ENCODE measurements at places on chromosomes 2 and 18.

DNA sequence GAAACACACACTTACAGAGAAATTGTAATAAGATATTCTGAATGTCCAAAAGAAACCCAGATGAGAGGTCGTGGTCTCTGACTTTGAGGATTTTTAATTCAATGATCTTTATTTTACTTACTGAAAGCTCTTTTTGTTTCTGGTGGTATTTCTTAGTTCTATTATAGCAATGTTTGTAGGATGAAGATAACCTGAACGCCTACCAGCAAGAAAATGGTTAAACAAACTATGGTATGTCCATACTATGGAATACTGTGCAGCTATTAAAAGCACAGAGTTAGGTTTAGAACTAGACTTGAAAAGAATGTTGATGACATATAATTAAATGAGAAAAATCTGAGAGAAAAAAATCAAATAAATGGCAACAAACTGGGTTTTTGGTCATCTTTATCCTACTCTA is 60.3 kb downstream of the LPIN2 start:
- DNase-seq, result no peak

DNA sequence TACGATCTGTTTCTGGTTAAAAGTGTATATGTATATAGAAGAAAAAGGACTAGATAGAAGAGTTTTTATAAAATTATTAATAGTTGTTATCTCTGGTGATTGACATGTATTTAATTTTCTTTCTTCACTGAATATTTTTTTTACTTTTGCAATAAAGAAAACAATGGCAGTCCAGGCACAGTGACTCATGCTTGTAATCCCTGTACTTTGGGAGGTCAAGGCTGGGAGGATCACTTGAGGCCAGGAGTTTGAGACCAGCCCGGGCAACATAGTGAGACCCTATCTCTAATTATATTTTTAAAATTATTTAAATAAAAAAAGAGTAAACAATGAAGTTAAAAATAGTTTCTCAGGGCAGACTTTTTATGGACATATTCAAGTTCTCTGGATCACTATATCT is 114.7 kb downstream of the FAM117B start:
- no peak for DNase-seq

- no peak for DNase-seq
These were observed 20.4 kb upstream of the PAPOLG start for GRCh38 chr2:60735496-60736250.

DNA sequence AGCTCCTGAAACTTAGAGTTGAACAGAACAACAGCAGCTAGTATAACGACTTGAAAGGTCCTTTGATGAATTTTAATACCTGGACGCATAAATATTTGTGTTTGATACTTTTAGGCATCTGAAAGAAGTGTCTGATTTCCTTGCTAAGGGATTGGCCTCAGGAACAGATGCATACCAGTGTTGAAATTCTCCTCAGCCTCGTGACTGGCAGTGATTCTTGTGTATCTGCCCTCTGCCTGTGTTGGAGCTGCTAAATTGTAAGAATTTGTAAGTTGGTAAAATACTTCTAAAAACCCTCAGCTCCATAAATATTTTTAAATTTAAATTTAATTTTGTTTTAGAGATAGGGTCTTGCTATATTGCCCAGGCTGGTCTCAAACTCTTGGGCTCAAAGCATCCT is 22.4 kb upstream of the SCYGR1 start:
- DNase-seq, result no peak

- peak; percentile 75 for DNase-seq
These were observed at the start of gene CAVIN2 for GRCh38 chr2:191846515-191847476. Gene CAVIN2, minus strand, starts transcription at chr2:191847088. Its CDS starts 163 bp downstream, at chr2:191846925.

GRCh38 chr18:6810191-6810590 is 80.7 kb downstream of the ARHGAP28 start:
- DNase-seq, result no peak

DNA sequence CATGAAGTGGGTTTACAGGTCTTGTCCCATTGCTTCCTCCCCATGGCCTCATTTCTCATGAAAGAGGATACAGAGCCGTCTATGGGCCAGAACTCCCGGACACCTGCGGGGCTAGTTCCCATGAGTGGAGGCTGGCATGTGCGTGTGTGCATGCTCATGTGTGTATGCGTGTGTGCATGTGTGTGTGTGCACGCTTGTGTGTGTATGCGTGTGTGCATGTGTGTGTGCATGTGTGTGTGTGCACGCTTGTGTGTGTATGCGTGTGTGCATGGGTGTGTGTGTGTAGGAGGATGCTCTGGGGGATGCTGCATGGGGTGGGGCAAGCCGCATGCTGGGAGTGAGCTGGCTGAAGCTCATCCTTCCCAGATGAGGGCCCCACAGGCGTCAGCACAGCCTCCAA is 20.8 kb downstream of the INHBB start:
- no peak for DNase-seq

DNA sequence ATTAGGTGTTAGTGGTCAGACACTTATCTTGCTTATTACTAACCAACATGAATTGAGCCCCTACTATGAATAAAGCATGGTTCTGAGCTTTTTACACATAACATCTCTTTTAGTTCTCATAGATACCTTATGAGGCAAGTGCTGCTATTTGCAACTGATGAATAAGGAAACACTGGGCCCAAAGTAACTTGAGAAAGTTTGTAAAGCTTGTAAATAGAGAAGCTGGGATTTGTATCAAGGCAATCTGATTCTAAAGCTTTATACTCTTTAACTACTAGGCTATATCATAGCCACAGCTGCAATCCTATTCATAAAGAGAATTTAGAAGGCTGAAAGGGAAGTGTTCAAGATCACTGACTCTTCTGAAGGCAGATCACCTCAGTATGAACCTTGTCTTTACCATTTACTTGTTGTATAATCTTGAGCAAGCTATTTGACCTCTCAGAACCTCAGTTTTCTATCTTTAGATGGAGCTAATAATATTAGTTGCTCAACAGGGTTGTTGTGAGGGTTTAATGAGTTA is 60.4 kb downstream of the ABCB11 start:
- DNase-seq, result no peak

GRCh38 chr2:198273660-198274059 is 469.3 kb downstream of the PLCL1 start:
- DNase-seq, result peak; percentile 31

- DNase-seq, result no peak
These were observed 34.0 kb downstream of the EPAS1 start for GRCh38 chr2:46331109-46331766.

Data from fibroblast of skin of left biceps (primary cell).